Kidney tubule cell (primary cell): ENCODE measurements at places on chromosomes 12 and 14.

GRCh38 chr12:127652281-127652680 lies 614.7 kb upstream of the TMEM132C start:
- no peak for DNase-seq

- no peak for DNase-seq
These were observed 1.8 kb upstream of the TMEM19 start for GRCh38 chr12:71684081-71684480.

DNA sequence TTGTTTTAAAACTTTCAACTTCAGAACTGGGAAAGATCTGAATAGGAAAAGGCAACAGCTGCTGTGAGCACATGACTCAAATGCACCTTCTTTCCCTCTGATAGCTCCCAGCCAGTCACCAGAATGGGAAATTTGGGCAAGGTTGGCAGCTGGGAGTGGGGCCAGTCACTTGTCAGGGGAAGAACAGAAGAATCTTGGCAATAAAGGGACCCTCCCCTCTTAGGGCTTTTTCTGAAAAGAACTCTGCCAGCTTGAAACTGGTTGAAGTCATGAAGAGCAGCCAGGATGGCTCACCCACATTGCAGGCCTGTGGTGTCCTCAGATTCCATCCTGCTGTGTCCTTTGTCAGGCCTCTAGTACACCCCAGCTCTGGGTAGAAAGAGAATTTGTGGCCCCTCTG lies 10.3 kb upstream of the RIC8B start:
- DNase-seq, result no peak

DNA sequence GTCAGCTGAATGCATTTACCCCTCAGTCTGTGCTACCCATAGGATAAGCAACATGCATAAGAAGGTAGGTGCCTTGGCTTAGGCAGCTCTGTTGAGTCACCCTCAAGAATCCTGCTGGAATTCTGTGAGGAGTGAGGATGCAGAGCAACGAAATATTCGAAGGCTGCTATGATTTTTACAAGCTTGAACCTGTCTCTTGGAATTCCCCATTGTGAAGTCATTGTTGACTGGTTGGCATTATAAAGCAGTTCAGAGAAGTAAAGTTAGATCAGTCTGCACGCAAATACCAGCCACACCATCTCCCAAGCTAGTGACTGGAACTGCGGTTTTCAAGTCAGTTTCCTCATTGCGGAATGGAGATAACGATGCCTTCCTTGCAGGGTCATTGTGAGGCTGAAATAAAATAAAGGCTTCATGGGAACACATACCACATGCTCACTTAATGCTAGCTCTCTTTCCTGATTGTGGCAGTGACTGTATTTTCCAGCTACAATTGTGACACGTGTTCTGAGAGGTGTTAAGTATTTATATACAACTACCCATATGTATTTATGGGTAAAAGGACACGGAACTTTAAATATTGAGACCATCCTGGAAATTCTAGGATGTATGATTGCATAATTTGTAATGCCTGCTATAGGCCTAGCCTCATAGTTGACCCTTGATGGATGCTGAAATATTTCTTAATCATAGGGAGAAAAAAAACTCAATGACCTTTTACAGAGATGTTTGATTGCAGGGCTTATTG lies 96.7 kb downstream of the ETV6 start:
- peak; percentile 95 for DNase-seq

- DNase-seq, result peak; percentile 69
These were observed 5.2 kb downstream of the RHOF start for GRCh38 chr12:121788176-121788818.

DNA sequence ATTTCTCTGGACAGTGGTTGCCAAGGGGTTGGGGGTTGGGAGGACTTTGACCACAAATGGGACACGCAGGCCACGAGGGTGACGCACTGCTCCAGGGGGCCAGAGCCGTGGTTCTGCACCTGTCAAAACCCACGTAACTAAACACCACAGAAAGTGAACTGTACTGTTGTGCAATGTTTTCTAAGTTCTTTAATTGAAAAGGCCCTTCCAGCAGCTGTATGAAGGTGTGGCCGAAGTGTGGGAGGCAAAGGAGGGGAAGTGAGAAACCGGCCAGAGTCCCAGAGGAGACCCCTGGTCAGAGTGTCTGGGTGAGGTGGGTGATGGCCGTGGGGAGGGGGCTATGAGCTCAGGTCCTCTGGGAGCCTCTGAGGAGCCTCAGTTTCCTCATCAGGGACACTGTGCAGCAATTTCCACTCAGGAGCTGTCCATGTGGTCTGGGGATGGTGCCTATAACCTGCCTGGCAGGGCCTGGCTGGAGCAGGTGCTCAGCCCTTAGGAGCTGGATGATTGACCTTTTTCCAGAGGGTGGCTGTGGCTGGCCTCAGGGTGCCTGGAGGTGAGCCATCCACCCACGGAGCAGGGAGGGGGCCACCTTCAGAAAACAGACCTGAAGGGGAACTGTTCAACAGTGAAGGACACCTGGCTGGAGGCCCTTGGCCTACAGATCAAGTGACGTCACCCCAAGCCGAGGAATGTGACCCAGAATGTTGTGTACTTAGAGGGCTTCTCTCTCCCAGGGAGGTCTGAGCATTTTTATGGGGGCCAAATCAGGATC lies 9.8 kb upstream of the BDKRB2 start:
- peak; percentile 37 for DNase-seq

DNA sequence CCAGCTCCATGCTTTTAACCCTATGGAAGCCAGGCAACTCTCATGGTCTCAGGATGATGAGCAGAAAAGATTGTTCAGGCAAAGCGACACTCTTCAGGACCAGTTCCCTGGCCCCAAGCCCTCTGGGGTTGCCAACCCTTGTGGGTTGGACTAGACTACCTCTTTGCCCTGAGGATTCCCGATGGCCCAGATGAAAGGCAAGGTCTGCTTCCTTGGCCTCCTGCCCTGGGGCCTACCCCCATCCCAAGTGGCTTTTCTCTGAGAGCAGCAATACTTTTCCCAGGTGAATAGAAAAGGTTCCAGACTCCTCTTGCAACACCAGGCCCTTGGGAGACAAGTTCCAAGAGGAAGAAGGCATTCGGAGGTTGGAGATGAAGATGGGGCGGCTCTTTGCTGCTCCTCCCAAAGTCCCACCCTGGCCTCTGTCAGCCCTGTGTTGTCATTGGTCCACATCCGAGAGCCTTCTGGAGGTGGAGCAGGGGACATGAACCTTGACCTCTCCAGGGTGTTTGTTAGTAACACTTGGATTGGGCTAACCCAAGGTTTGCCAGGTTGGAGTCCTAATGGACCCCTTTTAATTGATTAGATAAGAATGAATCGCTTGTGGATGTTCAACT lies 131.1 kb downstream of the GCH1 start:
- no peak for DNase-seq

DNA sequence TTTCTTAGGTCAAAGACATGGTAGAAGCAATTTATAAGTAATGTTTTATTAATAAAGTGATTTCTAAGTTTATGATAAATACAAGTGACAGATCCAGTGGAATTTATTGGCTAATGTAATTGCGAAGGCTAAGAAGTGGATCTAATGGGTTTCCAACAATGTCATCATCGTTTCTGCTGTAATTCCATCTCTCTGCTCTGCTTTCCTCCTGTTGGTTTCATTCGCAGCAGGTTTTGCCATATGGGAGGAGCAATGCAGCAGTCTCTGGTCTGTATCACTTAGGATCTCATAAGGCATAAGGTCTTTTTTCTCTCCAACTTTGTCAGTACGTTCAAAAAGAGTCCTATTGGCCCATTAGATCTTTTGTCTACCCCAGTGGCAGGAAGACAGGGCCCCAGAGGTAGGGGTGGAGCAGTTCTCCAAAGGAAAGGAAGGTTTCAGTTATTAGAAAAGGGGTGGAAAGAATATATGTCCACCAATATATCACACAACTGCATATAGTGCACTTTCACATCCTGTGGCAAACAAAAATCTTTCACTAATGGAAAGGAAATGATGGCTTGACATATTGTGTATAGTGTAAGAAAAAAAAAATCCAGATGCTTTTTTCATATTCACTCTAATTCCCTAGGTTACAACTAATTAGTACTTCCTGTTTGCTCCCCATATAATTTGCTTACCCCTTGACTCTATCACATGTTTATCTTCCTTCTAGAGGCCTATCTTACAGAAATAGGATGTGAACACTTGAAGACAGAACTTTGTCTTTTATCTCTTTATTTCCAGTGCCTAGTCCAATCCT lies 451.3 kb downstream of the ZFP36L1 start:
- no peak for DNase-seq

GRCh38 chr12:45093051-45093450 lies 42.2 kb upstream of the DBX2 start:
- DNase-seq, result no peak

GRCh38 chr12:131357185-131357747 lies 353.6 kb upstream of the SFSWAP start:
- DNase-seq, result no peak

- DNase-seq, result peak; percentile 85
These were observed 1.2 kb upstream of the RAN start for GRCh38 chr12:130870442-130871285.

- no peak for DNase-seq
These were observed 35.0 kb downstream of the MMAB start for GRCh38 chr12:109538191-109538863.

- DNase-seq, result peak; percentile 17
These were observed 62.6 kb upstream of the ESRRB start for GRCh38 chr14:76313303-76313702.

- no peak for DNase-seq
These were observed 1.4 kb downstream of the BMP4 start for GRCh38 chr14:53955229-53955556.

DNA sequence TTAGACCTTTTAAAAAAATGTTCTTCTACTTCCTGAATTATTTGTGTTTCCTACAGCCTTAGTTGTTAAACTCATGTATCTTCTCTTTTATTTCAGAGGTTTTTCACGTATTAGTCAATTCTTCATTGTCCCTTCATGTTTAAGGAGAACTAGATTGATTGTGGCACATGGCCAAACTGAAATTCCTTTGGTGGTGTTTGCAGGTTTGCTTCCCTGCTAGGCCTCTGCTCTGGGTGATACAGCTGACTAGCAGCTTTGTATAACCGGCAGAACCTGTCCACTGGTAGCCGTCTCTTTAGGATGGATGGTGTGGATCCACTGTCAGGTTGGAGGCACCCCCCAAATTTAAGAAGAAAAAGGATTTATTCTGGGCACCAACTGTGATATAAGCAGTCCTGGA lies 262.1 kb downstream of the FBXL14 start:
- DNase-seq, result peak; percentile 55

- peak; percentile 86 for DNase-seq
These were observed 247.1 kb downstream of the MSRB3 start for GRCh38 chr12:65525491-65526141.

- peak; percentile 61 for DNase-seq
These were observed 1.8 kb downstream of the OTOGL start for GRCh38 chr12:80101126-80101525.

DNA sequence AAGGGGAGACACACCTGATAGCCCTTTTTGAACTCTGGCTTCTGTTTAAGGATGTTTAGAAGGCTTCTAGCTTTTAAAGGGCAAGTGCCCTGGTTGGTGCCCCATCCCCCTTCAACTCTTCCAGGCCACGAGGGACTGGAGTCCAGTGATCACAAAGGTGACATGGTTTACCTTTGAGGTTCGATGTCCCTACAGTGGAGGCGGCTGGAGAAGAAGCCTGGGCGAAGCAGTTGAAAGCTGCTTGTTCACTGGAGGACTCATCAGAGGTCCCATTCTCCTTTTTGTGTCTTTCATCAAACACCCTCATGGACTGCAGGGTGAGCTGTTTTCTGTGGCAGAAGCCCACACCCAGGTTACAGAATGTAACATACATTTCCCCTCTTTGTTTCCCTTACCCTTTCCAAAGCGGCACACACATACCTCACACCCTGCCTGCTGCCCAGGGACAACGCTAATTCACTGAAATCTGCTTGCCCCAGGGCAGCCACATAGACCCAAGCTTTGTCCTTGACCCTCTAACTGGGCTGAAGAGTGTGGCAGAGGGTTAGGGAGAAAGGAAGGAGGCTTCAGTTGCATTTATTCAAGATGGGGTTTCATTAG lies 7.7 kb downstream of the TBX3 start:
- no peak for DNase-seq

DNA sequence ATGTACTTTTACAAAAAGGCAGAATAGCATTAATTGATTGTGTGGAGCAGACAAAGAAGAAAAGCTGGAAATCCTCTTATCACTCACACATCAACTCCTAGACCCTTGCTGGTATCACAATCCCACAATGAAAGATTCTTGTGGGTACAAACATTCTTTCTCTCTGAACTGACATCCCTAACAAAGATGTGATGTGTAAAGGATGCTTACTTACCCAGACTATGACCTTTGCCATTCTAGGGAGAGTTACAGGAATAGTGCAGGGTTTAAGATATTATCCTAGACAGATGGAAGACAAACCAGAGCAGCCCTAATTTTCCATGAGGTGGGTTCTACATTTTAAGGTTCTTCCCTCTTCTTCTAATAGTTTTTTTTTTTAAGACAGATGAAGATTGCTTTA lies 60.4 kb upstream of the SLC6A15 start:
- DNase-seq, result no peak

GRCh38 chr12:29309320-29309902 lies 71.6 kb downstream of the ERGIC2 start:
- peak; percentile 16 for DNase-seq

GRCh38 chr14:101736585-101736984 lies 24.9 kb upstream of the PPP2R5C start:
- no peak for DNase-seq

- no peak for DNase-seq
These were observed 112.4 kb upstream of the MAX start for GRCh38 chr14:65214741-65215140.

GRCh38 chr14:102507857-102508312 lies 1.7 kb downstream of the ANKRD9 start:
- DNase-seq, result no peak

DNA sequence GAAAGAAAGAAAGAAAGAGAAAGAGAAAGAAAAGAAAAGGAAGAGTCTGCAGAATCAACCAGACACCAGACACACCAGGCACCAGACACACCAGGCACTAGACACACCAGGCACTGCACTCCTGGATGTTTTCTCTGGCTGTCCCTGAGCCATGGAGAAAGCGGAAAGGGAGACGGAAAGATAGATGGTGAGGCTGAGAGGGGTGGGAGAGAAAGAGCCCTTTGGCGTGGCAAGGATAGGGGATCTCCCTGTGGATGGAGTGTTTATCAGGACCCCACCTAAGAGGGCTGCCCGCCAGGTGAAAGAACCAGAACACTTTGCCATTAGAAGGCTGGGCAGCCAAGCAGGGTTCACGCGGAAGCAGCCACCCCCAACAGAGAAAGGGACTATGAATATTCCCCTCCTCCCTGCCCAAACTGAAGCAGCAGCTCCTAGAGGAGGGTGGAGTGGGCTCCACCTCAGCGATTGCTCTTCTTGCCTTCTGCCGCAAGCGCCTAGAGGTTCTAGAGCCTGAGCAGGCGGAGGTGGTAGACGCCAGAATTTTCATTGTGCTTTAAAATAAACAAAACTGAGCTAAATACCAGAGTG lies 13.4 kb downstream of the ST8SIA1 start:
- DNase-seq, result no peak
